Astrocyte of the hippocampus (primary cell): ENCODE measurements at places on chromosomes 5 and 9.

- no peak for DNase-seq
These were observed 113.5 kb upstream of the WWC1 start for GRCh38 chr5:168177831-168178450.

DNA sequence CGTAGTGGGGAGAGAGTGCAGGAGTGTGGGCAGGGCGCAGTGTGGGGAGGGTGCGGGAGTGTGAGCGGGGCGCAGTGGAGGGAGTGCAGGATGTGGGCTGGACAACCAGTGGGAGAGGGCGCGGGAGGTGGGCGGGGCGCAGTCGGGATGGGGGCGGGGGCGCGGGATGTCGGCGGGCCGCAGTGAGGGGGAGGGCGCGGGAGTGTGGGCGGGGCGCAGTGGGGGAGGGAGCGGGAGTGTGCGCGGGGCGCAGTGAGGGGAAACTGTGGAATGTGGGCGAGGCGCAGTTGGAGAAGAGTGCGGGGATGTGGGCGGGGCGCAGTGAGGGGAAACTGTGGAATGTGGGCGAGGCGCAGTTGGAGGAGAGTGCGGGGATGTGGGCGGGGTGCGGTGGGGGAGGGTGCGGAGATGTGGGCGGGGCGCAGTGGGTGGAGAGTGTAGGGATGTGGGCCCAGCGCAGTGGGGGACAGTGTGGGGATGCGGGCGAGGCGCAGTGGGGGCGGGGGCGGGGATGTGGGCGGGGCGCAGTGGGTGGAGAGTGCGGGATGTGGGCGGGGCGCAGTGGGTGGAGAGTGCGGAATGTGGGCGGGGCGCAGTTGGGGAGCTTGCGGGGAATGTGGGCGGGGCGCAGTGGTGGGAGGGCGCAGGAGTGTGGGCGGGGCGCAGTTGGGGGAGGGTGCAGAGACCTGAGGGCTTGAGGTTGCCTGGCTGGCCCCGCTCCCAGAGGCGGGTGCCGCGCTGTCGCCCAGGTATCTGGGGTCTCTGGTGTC is at the start of gene NXNL2:
Gene NXNL2 (plus strand): TSS at position 723 of the 770 bp plus-strand sequence. CDS start 257 bp downstream, outside the sequence.
- peak; percentile 93 for DNase-seq

DNA sequence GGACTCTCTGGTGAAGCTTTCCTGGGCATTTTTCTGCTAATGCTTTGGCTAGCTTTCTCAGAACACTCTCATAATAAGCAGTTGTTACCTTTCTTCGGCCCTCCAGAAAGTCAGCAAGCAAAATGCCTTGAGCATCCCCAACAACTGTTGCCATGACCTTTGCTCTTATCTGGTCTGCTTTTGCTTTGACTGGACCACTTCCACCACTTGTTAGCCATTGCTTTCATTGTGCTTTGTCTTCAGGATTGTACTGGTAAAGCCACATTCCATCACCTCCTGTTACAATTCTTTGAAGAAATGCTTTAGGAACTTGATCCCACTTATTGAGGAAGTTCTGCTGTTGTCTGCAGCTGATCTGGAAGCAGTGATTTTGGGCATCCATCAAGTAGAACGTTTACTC is 35.7 kb downstream of the RAD50 start:
- DNase-seq, result peak; percentile 25

GRCh38 chr5:41682641-41683040 is 172.2 kb upstream of the PLCXD3 start:
- no peak for DNase-seq

GRCh38 chr9:4397917-4398316 is 92.4 kb upstream of the SLC1A1 start:
- DNase-seq, result peak; percentile 24
